ENCODE measurements at places on chromosomes 13 and 19. TPM values are rescaled to one million over a fixed set of nuclear protein-coding genes. Genes with fewer than 3 reads are reported as not detected.

RNF6 gene
- total RNA-seq, result 44.7 TPM

DMKN gene
- total RNA-seq, result 0.76 TPM

FBXO17 gene
- total RNA-seq, result not detected

TMEM255B gene
- 3.3 TPM for total RNA-seq

UBXN6 gene
- total RNA-seq, result 64.8 TPM

SHFL gene
- total RNA-seq, result 77.2 TPM

- H3K36me3 ChIP-seq, result no peaks in the 10 kb centered on the region
- H3K4me1 ChIP-seq, result no peaks in the 10 kb centered on the region
- DNase-seq, result no peak
- no peak overlapping the region for H3K4me3 ChIP-seq
- no peak overlapping the region for H3K27ac ChIP-seq
Observed at GRCh38 chr13:81446441-81446840, 1105.5 kb upstream of the SPRY2 start.

DNA sequence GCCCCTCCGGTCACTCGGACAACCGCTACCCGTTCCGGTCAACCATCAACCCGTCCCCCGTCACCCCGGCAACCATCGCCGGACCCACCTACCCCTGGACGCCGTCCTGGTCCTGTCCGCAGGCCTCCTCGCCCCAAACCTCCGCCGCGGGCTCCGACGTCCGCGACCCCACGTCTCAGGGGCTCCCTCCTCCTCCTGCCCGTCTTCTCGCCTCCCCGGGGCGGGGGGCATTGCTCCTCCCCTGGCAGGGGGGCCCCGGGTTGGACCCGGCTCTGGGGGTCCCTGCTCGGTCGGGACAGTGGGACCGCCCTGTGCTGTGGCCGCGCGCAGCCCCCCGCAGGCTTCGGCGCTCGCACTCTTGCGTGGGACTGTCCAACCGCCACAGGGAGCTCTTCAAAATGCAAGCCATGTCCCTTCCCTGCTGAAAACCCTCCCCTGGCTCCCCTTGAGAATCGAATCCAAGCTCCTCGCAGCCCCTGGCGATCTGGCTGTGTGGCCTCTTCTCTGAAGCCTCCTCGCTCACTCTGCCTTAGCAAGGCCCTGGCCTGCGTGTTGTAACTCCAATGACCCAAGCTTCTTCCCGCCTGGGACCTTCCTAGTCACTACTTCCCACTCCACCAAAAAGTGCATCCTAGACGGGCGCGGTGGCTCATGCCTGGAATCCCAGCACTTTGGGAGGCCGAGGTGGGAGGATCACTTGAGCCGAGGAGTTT, 8.4 kb downstream of the EPHX3 start:
- no peaks in the 10 kb centered on the region for H3K36me3 ChIP-seq
- peak overlapping the region; percentile 48 for H3K4me3 ChIP-seq
- DNase-seq, result no peak
- H3K27me3 ChIP-seq, result peaks cover 3% of the 10 kb centered on the region
- H3K4me1 ChIP-seq, result no peaks in the 10 kb centered on the region

DNA sequence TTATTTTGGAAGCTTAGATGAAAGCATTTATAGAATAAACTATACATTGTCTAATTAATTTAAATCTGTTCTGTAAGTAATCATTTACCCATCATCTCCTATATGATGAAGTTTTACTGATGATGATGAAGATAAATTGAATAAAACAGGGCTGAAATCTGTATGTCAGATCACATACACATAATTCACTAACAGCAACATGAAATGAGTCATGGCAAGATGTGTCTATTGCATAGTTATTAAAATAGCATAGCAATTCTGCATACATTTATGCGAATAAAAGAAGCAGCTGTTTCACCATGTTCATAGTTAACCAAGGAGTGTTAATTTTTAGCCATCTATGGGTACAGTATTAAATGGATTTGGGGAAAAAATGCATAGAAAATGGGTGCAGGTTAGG, 424.9 kb downstream of the LIG4 start:
- no peak for DNase-seq
- H3K4me1 ChIP-seq, result no peaks in the 10 kb centered on the region
- H3K27ac ChIP-seq, result no peak overlapping the region

GRCh38 chr13:44739120-44739519, 163.0 kb upstream of the TSC22D1 start:
- H3K27ac ChIP-seq, result no peak overlapping the region
- no peaks in the 10 kb centered on the region for H3K27me3 ChIP-seq
- no peak overlapping the region for H3K4me3 ChIP-seq
- H3K4me1 ChIP-seq, result no peaks in the 10 kb centered on the region
- no peak for DNase-seq

DNA sequence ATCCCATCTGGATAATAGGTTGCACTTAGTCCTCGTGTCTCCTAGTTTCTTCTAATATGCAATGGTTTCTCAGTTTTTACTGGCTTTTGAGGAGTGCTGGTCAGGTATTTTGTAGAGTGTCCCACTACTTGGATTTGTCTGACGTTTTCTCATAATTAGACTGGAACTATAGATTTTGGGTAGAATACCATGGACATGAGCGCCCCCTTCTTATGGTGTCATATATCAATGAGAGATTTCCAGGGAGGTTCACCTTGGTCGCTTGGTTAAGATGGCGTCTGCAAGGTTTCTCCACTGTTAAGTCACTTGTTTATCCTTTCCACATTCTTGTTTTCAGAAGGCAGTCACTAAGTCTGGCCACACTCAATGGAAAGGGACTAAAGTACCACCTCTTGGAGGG, 6.7 kb downstream of the SOHLH2 start:
- no peak overlapping the region for H3K4me3 ChIP-seq
- no peak overlapping the region for H3K27ac ChIP-seq
- no peak for DNase-seq

- peaks cover 31% of the 10 kb centered on the region for H3K4me1 ChIP-seq
- no peaks in the 10 kb centered on the region for H3K36me3 ChIP-seq
- peak overlapping the region; percentile 76 for H3K27ac ChIP-seq
- peak overlapping the region; percentile 79 for H3K4me3 ChIP-seq
- DNase-seq, result peak; percentile 84
Observed at GRCh38 chr19:18044825-18045304, 36.9 kb downstream of the ARRDC2 start.

GRCh38 chr19:44626048-44626624, 12.8 kb downstream of the IGSF23 start:
- H3K36me3 ChIP-seq, result no peaks in the 10 kb centered on the region
- no peaks in the 10 kb centered on the region for H3K4me1 ChIP-seq
- H3K27ac ChIP-seq, result no peak overlapping the region
- DNase-seq, result no peak

DNA sequence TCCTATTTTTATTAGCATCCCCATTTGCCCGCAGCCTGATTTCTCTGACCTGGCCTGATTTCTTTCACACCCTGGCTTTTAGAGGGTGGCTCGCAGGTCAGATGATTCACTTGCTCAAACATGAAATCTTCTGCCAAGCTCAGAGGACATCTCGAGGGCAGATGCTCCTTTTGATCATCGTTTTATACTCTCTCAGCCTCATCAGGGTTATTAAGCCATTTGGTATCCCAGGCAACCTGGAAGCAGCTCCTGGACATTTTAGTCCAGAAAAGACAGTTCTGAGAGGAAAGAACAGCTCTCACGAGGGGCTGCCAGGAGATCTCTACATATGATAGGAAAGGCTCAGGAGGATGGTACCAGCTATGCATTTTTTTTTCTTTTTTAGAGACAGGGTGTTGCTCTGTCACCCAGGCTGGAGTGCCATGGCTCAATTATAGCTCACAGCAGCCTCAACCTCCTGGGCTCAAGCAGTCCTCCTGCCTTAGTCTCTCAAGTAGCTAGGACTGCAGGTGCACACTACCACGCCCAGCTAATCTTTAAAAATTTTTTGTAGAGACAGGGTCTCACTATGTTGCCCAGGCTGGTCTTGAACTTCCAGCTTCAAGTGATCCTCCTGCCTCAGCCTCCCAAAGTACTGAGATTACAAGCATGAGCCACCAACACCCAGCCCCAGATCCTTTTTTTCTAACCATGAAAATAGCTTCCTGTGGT, 165.4 kb downstream of the KATNAL1 start:
- DNase-seq, result no peak
- no peaks in the 10 kb centered on the region for H3K27me3 ChIP-seq
- H3K4me3 ChIP-seq, result no peak overlapping the region
- H3K27ac ChIP-seq, result no peak overlapping the region
- H3K36me3 ChIP-seq, result no peaks in the 10 kb centered on the region

GRCh38 chr13:29846475-29847256, 3.8 kb downstream of the UBL3 start:
- peak overlapping the region; percentile 63 for H3K27ac ChIP-seq
- H3K36me3 ChIP-seq, result peaks cover 10% of the 10 kb centered on the region
- peaks cover 14% of the 10 kb centered on the region for H3K4me1 ChIP-seq
- DNase-seq, result no peak
- no peaks in the 10 kb centered on the region for H3K27me3 ChIP-seq
- H3K4me3 ChIP-seq, result peak overlapping the region; percentile 62

DNA sequence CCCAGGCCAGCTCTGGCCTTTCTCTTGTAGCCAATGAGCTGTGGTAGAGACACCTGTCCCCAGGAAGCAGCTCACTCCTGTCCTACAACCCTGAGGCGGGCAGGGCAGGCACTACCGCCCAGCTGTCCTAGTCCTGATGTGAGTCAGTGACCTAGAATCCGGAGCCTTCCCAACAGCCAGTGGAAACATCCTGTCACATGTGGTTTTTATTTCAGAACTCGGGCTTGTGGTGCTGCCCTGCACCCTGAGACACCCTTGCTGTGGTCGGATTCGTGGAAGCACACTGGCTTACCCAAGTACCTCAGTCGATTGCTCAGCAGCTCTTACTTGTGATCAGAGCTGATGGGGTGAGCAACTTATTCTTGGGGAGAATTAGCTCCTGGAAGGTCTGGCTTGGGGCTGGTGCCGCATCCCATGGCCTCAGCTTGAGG, 83.6 kb upstream of the ARHGEF7 start:
- no peaks in the 10 kb centered on the region for H3K27me3 ChIP-seq
- DNase-seq, result no peak
- no peak overlapping the region for H3K4me3 ChIP-seq
- H3K36me3 ChIP-seq, result no peaks in the 10 kb centered on the region
- H3K27ac ChIP-seq, result no peak overlapping the region

DNA sequence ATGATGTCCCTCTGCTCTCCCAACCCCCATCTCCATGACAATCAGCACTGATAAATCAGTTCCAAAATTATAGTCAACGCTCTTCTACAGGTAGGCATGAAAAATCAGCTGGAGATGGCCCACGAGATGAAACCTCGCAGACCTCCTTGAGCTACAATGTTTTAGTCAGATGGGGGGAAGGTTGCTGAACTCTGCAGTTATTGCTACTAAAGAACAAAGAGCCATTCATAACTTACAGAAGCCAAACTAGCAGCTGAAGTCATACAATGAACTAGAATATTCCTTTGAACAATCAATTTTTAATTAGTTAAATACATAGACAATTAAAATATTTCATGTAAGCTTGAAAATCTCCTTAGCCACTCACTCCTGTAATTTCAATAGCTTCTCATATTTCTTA, 179.2 kb downstream of the NHLRC3 start:
- no peaks in the 10 kb centered on the region for H3K36me3 ChIP-seq
- H3K4me1 ChIP-seq, result no peaks in the 10 kb centered on the region
- H3K27me3 ChIP-seq, result no peaks in the 10 kb centered on the region
- no peak overlapping the region for H3K4me3 ChIP-seq

DNA sequence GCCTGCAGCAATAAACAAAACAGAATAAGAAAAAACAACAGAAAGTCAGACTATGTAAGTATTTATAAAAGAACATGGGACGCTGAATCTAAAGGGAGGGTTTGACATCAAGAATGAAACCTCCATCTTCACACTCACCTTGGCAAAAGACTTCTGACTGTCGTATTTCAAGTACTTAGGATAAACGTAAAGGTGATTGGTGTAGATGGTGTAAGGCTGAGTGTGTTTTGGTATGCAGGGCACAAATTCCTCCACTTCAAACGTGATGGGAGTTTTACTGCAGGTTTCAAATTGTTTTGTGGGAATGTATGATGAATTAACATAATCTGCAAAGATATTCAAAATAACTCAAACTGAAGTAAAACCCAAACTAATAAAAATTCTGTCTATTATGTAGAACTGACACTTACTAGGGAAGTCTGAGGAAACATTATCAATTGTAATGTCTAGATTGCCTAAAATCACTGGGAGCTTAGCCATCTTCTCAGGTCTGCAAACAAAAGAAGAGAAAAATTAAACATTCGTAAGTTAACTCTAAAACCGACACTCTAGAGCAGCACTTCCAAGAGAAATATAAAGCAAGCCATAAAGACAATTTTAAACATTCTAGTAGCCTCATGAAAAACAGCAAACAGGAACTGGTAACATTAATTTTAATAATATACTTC, 89.5 kb downstream of the DOCK9 start:
- no peaks in the 10 kb centered on the region for H3K27me3 ChIP-seq
- H3K4me1 ChIP-seq, result no peaks in the 10 kb centered on the region
- H3K27ac ChIP-seq, result no peak overlapping the region
- peaks cover 6% of the 10 kb centered on the region for H3K36me3 ChIP-seq
- no peak overlapping the region for H3K4me3 ChIP-seq
- DNase-seq, result no peak

DNA sequence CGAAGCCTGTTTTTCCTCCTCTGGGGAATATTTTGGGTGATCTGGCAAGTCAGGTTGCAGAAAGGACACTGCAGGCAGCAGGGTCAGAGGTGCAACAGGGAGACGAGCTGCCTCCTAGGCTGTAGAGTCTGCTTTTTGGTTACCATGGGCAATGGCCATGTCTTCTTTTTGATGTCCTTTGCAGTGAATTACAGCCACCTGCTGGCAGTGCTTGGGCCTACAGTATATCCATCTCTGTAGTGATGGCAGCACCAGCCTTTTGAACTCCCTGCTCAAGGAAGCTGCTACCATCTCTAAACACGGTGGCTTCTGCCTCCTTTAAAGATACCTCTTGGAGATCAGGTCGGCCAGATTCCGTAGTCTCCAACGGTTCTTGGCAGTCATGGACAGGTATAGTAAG, 73.9 kb downstream of the WTIP start:
- no peak overlapping the region for H3K4me3 ChIP-seq
- no peak overlapping the region for H3K27ac ChIP-seq
- H3K4me1 ChIP-seq, result no peaks in the 10 kb centered on the region
- DNase-seq, result no peak

DNA sequence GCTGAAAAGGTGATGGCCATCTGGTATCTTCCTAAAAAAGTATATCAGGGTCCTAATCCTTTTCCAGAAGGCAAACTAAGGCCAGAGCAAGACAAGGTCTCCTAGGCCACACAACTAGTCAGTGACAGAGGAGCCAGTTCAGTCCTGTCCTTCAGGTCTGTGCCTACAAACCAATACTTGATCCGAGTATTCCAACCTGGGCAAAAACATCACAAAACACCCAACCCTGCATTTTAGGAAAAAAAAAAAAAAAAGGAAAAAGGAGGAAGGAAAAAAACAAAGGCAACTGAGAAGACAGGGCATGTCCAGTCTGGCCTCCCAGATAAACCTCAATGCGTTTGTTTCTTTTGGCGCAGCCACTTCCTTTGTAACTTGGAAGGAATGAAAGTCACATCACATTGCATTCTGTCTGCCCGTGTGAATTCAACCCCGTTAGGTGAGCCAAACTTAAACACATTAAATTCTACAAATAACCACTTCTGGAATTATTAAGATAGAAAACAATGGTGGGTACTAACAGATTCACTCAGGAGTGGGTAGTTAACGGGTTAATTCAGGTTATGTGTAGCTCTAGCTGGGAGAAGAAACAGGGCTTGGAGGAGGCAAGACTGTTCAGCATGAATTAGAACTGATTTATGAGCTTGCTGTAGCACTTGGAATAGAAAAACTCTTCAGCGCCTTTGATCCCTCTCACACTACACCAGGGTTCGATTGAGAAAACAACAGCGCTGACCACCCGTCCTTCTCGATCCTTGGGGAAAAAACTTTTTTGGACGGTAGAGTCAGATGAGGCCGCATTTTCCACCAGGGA, 43.0 kb upstream of the HNRNPA1L2 start:
- no peak overlapping the region for H3K4me3 ChIP-seq
- no peaks in the 10 kb centered on the region for H3K27me3 ChIP-seq
- H3K27ac ChIP-seq, result no peak overlapping the region
- DNase-seq, result no peak
- no peaks in the 10 kb centered on the region for H3K36me3 ChIP-seq

Data from naive thymus-derived CD4-positive, alpha-beta T cell (primary cell).